ENCODE measurements at places on chromosomes 3 and 15. TPM values are rescaled to one million over a fixed set of nuclear protein-coding genes. Genes with fewer than 3 reads are reported as not detected.

Gene NLGN1
- total RNA-seq = not detected

Gene MOBP
- not detected for total RNA-seq

DNA sequence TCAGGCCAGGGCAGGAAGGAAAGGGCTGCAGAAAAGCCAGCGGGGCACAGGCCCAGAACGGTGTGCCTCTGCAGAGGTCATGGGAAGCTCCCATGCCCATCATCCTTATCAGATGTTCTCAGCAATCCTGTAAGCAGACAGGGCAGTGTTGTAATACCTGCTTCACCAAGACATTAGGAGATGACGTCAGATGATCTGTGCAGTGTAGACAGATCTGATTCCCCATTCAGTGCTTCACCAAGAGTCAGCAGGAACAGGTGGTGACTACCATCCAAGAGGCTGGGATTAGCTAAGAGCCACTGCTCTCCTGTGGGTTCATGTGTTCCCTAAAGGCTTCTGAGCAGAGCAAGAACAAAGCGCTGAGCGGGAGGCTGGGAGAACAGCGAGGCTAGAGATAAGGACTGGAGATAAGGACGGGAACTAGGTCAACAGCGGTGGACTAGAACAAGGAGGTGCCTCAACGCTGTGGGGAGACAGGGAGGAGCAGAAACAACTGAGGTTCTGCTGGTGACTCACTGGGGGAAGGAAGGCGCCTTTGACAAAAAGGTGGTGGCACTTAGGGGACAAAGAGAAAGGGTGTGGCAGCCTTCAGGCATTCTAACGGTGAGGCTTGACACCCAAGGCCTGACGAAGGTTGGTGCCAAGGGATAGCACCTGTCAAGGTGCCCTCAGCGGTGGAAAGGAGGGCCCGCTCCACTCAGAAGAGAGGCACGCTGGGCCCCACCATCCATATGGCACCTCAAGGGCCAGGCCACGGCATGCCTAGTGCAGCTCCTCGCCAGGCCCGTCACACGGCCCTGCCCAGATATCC lies 28.4 kb downstream of the CCDC12 start:
- DNase-seq = peak; percentile 87

GRCh38 chr3:66625505-66626216 lies 124.8 kb upstream of the LRIG1 start:
- DNase-seq = no peak

GRCh38 chr3:30470496-30470895 lies 135.9 kb upstream of the TGFBR2 start:
- DNase-seq = no peak

Gene ZNF502
- 2.8 TPM for total RNA-seq

DNA sequence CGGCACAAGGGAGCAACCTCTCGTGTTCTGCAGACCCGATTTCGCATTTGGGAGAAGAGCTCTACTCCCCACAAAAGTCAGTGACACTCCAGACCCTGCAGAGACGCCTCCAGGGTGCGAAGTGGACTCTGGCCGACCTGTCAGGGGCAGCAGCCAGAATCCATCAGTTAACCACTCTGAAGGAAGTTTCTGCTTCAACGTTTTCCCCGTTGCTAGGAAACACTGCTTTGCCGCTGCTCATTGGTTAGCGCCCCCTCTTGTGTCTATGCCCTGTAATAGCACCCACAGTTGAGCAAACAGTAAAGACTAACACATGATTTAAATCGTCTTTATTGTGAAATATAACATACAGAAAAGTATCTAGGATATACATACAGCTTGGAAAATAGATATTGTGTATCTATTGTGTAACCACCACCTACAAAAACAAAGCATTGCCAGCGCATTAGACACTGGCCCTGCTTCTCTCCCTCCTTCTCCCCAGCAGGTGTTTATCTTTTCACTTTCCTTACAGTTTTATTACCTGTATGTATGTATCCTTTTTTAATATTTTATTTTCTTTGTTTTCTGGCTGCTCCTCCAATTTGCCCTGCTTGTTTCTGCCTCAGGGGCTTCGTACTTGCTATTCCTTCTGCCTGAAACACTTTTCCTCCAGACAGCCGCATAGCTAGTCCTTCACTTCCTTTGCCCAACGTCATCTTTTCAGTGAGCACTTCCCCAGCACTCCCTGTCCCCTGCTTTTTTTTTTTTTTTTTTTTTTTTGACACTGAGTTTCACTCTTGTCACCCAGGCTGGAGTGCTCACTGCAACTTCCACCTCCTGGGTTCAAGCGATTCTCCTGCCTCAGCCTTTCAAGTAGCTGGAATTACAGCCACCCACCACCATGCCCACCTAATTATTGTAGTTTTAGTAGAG lies 38.8 kb downstream of the TMEM40 start:
- peak; percentile 59 for DNase-seq

All from natural killer cell (primary cell).